Left renal cortex interstitium (tissue), 4 donors: ENCODE measurements at places on chromosomes 5 and 9. TPM values are rescaled to one million over a fixed set of nuclear protein-coding genes. Genes with fewer than 3 reads are reported as not detected.

The GLRA1 gene
- polyA plus RNA-seq: not detected

The SHC3 gene
- polyA plus RNA-seq: 2.5 TPM

The ECSCR gene
- 26.0 TPM for polyA plus RNA-seq

The SNX24 gene
- polyA plus RNA-seq: 23.7 TPM

The SOHLH1 gene
- not detected for polyA plus RNA-seq
